NCI-H2029 treated with DMSO at 0.1 percent for 48 hours (cell line): ENCODE measurements at places on chromosomes 13 and 19.

DNA sequence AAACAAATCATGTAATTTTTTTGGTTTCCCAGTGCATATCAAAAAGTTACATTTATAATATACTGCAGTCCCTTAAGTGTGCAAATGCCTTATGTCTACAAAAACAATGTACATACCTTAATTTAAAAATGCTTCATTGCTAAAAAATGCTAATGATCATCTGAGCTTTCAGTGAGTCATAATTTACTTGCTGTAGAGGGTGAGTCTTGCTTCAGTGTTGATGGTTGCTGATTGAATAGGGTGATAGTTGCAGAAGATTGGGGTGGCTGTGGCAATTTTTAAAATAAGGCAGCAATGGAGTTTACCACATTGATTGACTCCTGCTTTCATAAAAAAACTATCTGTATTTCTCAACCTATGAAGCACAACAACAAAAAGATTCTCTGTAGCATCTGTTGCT is 613.9 kb downstream of the TBC1D4 start:
- no peak for DNase-seq

DNA sequence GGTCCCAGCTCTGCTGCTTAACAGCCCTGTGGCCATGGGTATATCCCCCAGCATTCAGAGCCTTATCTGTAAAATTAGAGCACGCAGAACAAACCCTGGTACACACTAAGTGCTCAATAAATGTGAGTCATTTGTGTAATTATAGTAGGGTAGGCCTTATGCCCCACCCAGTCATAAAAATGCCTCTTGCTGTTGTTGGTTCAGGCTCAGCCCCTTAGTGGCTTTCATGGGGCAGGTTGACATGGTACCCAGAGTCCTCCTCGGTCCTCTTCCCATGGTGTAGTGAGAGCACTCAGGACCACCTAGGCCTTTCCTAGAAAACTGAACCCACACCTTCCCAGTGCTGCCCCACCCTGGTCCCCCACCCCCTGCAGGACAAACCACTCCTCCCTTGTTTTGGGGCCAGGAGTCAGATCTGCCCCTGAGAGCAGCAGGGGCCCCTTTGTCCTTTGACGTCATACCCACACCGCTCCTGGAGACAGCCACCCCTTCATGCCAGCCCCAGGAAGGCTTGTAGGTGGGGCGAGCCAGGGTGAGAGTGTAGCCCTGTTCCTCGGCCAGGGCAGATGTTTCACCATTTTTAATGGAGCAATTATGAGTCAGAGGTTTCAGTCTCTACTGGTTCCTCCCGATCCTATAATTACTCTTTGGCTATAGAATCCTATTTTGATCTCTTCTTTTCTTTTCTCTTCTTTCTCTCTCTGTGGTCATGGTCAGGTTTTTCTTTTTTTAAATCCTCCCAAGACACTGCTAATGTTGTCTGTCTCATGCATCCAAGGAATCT is 36.8 kb downstream of the ACTN4 start:
- DNase-seq, result no peak

GRCh38 chr19:20077791-20078463 is at the start of gene ZNF90:
TSS of gene ZNF90 (plus strand) at chr19:20078000. CDS start at chr19:20078133, 133 bp downstream.
- DNase-seq, result peak; percentile 87

DNA sequence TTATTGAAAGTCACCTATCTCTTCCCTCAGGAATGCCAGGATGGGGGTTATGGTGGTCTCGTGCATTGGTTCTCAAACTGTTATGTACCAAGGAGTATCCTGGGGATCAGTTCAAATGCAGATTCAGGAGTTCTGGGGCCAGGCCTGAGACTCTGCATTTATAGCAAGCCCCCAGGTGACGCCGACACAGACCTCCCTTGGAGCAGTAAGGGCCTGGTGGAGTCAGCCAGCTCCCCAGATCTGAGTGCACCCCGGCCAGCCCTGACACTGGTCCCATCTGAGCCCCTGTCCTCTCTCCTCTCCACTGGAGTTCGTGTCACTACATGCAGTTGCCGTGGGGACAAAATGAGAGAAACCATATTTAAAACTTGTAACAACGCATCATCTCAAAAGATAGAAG is 112.9 kb downstream of the COL4A2 start:
- no peak for DNase-seq

- DNase-seq, result no peak
Measured at GRCh38 chr13:80477661-80478443, 136.9 kb upstream of the SPRY2 start.

GRCh38 chr13:43564952-43565351 is 221.8 kb downstream of the ENOX1 start:
- DNase-seq, result no peak

DNA sequence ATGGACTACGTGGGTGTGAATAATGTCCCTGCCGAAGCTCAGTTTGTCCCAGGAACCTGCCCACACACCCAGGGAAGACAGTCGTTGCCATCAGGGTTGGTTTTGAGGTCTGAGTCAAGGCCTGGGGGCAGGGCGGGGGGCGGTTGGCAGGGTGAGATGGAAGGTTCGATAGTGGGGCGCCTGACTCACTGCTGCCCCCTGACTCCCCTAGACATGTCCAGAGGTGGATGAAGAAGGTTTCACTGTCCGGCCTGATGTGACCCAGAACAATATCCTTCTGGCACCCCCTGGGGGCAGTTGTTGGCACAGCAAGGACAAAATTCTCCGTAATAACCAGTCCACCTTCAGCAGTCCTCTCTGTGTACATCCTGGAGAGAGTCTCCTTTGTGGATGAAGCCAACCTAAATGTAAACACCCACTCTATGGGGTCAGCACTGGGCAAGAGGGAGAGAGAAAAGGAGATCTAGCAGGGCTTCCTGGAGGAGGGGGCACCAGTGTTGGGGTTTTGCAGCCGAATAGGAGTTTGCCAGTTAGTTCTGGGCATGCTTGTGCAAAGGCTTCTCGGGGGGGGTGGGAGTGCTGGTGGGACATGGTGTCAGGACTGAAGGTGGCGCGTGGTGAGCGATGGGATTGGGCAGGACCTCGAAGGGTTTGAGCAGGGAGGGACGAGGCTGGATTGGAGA is 19.6 kb upstream of the B3GNT3 start:
- DNase-seq, result no peak

GRCh38 chr13:26222520-26223046 is 469 bp upstream of the RNF6 start:
- no peak for DNase-seq

- peak; percentile 20 for DNase-seq
Measured at GRCh38 chr13:20431687-20432384, 93.8 kb downstream of the CRYL1 start.

GRCh38 chr13:26541041-26541440 is 16.4 kb upstream of the WASF3 start:
- DNase-seq, result no peak

DNA sequence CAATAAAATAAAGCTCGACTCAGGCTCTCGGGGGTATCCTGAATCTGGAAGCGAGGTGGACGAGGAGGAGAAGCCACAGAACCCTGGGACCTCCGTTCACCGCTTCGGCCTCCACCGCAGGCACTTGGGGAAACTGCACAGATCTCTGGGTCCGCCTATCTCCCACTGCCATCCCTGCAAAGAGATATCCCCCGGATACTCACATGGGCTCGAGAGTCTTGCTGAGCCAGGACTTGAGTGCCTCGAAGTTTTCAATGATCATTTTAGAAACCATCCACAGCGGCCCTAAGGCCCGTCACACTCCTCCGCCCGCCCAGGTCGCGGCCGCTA is 589 bp downstream of the RBM26 start:
- no peak for DNase-seq

DNA sequence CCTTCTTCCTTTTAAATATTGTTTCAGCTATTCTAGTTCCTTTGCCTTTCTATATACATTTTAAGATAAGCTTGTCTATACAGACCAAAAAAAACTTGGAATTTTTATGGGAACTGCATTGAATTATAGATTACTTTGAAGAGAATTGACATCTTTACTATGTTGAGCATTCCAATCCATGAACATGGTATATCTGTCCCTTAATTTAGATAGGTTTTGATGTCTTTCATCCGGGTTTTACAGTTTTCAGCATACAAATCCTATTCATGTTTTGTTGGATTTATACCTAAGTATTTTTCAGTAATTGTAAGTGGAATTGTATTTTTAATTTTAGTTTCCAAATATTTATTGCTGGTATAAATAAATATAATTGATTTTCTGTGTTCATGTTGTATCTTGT is 12.2 kb upstream of the IFNL1 start:
- no peak for DNase-seq

- DNase-seq, result no peak
Measured at GRCh38 chr13:100815476-100816046, 141.0 kb upstream of the TMTC4 start.

- DNase-seq, result no peak
Measured at GRCh38 chr13:37491661-37492060, 106.9 kb downstream of the POSTN start.

GRCh38 chr13:23086968-23087623 is 93.7 kb upstream of the SGCG start:
- DNase-seq, result no peak

- peak; percentile 19 for DNase-seq
Measured at GRCh38 chr19:12666265-12667048, at the start of the genes MAN2B1 and WDR83. TSS of gene MAN2B1 (minus strand) at chr19:12666742. CDS start at chr19:12666701, 41 bp downstream. TSS of gene WDR83 (plus strand) at chr19:12666807. CDS start at chr19:12669791, 2,984 bp downstream.

DNA sequence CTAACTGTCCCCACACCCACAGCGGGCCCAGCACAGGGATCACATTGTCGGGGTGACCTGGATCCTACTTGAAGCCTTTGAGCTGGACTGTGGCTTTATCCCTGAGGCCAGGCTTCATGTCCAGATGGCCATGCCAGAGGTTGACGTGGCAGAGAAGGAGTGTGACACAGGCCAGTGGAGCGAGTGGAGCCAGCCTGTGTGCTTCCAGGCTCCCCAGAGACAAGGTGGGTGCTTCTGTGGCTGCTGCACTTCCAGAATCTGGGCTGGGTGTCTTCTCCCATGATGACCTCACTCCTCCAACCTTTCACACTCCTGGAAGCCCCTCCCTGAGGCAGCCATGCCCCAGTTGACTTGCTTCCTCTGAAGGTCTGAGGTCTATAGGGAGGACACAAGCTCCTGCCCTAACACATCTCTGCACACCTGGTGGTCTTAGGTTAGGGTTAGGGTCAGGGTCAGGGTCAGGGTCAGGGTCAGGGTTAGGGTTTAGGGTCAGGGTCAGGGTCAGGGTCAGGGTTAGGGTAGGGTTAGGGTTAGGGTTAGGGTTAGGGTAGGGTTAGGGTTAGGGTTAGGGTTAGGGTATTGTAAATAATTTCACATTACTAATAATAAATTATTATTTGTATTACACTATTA is 13.1 kb upstream of the MZF1 start:
- DNase-seq, result no peak

DNA sequence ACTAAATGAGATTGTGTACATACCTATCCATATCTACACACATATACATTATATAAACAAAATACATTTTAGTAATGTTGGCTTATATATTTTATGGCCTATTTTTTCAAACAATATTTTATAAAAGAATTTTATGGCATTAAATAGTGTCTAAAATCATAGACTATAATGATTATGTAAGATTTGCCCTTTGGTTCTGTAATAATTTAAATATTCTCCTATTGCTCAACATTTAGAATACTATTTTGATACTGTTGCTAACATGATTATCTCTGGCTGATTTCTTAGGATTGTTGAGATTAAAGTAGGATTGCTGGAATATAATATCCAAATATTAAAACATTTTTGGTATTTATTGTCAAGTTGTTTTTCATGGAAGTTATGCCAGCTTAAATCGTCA is 565.2 kb upstream of the GPC6 start:
- DNase-seq, result no peak

DNA sequence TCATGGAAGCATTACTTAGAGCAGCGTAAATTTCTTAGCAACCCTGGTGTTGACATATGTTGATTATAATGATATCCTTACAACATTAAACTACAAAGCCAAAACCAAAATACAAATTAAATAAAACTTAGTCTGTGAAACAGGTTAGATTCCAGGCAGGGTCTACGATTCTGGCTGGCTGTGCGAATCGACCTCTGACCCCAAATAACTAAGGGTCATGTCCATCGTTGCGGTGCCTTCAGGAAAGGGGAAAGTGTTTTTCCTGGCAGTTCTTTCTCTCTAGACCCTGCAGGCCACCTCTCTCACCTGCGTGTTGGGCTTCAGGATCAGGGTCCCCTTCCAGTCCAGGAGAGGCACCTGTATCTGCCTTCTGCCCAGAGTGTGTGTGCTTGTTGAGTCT is 66.2 kb downstream of the ATP11A start:
- no peak for DNase-seq

- no peak for DNase-seq
Measured at GRCh38 chr19:41671486-41671885, 16.6 kb downstream of the CEACAM7 start.

DNA sequence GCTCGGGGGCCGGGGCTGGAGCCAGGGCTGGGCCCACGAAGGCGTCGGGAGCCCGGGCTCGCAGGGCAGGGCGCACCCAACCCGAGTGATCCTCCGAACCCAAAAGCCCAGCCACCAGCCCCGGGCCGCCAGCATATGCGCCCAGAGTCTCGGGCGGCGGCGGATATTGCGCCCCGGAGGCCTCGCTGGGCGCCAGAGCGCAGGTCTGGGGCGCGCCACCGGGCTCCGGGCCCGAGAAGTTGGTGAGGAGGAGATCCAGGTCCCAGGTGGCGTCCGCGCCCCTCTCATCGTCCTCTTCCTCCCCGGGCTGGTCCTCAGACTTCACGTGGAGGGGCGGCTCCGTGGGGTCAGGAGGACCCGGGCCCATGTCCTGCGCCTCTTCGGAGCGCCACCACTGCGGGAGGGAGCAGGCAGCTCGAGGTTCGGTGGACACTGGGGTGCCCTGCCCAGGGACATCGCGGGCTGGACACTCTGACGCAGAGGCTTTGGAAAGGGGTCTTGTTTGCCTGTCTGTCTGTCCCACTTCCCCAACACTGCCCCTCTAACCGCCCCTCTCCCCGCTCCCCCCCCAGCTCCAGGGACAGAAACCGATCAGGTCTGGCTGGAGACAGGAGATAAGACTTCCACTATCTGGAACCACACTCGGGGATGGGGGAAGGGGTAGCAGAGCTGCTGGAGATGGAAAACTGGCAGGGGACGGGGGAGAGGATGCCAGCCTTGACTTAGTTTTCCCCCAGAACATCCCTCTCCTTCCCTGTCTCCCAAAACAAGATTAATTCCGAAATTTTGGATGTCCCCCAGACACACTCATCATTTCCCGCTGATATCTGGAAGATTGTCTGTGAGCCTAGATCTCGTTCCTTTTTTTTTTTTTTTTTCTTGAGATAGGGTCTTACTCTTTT is 1.0 kb downstream of the KLF1 start:
- DNase-seq, result no peak

DNA sequence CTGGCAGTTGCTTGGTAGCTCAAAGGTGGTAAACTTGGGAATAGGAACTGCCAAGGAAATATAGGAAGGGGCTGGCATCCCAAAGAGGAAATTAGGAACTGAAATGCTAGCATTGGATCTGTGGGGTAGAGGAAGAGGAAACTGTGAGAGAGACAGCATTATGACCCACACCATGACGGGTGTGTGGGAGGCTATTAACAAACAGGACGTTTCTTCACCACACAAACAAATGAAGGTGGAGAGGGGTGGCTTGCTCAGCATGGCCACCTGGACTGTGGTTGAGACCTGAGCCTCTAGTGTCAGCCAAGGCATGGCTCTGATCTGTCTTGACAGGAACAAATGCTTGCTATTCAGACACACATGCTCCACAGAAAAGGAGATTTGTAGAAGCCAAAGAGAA is 178.2 kb downstream of the B3GLCT start:
- DNase-seq, result no peak
